ENCODE measurements at places on chromosomes 6 and 20. TPM values are rescaled to one million over a fixed set of nuclear protein-coding genes. Genes with fewer than 3 reads are reported as not detected.

DEFB128 gene
- not detected for total RNA-seq

VIP gene
- not detected for total RNA-seq

DSP gene
- under 0.01 TPM for total RNA-seq

OLIG3 gene
- not detected for total RNA-seq

CCN6 gene
- not detected for total RNA-seq

Measured in fibroblast of lung (primary cell).